ENCODE measurements at places on chromosomes 13 and 19.

DNA sequence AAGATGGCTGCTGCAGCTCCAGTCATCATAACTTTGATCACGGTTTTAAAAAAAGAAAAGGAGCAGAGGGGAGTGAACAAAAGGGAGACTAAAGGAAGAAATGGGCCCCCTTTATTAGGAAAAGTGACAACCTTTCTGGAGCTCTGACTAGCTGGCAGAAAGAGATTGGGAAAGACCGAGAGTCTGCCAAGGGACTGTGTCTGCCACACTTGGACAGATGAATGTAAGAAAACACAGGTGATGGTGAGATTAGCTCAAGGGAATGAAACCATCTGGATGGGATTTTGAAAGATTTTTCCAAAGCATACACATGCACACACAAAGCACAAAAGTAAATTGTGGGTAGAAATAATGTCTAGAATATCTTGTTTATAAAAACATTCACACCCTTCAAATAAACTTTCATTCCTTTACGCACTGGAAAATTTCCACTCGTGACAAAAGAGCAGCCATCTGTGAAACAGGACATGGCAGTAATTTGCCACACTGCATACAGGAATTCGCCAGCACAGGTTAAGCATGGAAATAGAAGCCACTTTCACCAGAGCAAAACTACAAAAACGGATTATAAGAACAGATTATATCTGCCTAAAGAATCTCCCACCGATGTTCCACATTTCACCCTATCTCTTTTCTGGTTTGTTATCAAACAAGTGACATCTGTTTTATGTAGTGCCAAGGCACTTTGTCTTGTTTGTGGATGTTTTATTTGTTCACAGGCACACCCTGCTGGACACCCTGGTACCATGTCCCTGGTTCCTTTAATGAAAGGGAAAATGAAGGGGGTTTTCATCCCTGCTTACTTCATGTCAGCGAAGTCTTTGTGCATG is 819.5 kb downstream of the DIAPH3 start:
- no peak for DNase-seq

- no peak for DNase-seq
Measured at GRCh38 chr13:28680541-28680940, 21.6 kb downstream of the POMP start.

- DNase-seq: no peak
Measured at GRCh38 chr13:61192826-61193225, 222.8 kb downstream of the PCDH20 start.

DNA sequence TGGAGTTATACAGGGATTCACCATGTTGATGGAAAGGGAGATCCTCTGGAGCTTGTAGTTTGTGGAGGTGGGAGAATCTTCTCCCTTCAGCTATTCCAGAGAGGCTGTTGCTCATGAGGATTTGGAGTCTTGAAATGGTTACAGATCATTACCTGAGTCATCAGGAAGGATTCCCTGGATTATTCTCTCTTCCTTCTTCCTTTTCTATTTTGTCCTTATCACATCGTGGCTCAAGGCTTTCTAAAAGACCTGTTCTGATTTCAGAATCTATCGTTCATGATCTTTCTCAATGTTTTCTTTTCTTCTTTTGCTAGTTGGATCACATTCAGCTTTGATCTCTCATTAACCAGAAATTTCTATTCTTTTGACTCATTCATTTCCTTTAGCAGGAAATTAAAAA is 196.0 kb downstream of the KLF5 start:
- DNase-seq: no peak

DNA sequence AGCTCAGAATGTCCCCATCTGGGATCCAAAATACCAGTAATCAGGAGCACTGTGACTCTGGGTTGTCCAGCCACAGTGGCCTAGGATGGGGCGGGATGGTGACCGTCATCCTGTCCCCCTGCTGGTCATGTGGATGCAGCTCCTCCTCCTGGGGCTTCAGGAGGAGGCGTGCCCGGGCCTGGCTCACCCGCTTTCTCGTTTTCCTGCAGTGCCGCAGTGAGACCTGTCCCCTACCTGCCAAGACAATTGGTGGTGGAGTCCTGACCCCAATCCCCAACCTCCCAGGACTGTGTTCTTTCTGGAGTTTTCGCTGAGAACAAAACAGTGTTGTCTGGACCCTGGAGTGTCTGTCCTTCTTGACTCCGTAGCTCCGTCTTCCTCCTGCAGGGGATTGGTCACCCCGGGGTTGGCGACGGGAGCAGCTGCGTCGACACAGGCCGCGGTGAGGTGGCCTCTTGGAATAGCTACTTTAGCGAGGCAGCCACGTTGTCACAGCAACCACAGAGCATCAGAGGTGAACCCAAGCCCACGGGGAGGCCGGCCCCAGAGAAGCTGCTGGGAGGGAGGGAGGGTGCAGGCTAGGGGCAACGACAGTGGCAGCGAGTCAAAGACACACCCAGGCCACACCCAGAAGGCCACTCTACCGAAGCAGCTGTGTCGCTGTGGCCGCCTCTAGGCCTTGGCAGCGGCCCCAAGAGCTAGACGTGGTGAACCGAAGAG is 10.2 kb upstream of the EMC10 start:
- DNase-seq: no peak

GRCh38 chr13:101763191-101763590 is 310.7 kb downstream of the ITGBL1 start:
- no peak for DNase-seq

DNA sequence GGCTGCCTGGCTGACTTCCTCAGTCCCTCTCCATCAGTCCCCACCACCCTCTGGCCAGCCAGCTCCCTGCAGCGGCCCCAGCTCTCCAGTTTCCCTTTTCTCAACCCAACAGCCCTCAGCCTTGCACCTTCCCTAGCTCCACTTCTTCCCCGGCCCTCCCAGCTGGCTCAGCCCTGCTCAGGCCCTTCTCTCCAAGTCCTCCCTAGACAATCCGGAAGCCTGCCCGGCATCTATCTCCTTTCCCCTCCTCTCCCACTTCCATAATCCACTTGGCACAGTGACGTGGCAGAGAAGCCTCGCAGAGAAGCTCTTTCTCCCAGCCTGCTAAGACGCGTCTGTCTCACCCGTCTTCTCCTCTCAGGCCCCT is 1.1 kb downstream of the UBXN6 start:
- DNase-seq: peak; percentile 87

GRCh38 chr13:76792731-76793347 is 93.4 kb downstream of the KCTD12 start:
- peak; percentile 83 for DNase-seq

- DNase-seq: no peak
Measured at GRCh38 chr19:36059180-36059910, 4.6 kb downstream of the WDR62 start.

DNA sequence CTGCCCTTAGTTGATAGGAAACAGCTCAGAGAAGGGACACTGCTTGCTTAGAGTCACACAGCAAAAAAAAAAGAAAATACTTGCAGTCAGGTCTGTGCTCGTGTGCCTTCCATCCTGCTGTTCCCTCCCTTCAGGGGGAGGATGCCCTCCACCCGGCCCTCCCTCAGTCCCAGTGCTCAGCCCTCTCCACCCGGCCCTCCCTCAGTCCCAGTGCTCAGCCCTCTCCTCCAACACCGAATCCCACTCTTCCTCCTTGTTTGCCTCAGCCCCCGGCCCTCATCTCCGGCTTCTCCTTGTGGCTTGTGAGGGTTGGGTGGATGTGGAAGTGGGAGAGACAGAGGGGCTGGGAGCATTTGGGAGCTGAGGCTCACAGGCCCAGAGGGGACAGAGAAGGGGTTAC is 5.8 kb downstream of the TFPT start:
- DNase-seq: no peak

DNA sequence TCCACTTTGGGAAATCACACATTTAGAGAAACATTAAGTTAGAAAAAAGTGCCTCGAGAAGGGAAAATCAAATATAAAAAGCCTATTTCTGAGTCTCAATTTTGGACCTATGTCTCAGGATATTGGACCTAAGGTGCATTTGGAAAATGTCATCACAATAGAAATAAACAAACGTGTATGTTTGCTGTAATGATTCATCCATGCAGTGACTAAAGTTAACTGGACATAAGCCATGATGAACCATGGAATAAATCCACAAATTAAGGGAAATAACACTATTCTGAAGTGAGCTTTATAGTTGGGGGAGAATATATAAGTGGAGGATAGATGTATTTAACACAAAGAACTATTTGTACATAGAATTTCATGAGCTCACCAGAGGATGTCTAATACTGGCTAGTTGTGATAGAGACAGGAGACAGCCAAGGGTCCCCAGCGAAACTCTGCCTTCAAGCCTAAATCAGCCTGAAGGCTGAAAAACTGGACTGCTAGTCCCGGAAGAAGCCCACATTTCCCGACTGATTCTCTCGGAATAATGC is 963.3 kb upstream of the SPRY2 start:
- DNase-seq: no peak

- DNase-seq: no peak
Measured at GRCh38 chr13:31015199-31015598, 82.7 kb downstream of the TEX26 start.

GRCh38 chr13:43908156-43909126 is 28.7 kb downstream of the LACC1 start:
- DNase-seq: peak; percentile 24

Measured in suppressor macrophage (primary cell).